ENCODE measurements at places on chromosomes 4 and X. TPM values are rescaled to one million over a fixed set of nuclear protein-coding genes. Genes with fewer than 3 reads are reported as not detected.

Gene IL3RA
- polyA plus RNA-seq: not detected

Gene CENPE
- polyA plus RNA-seq: 1.8 TPM

Gene NDNF
- polyA plus RNA-seq: 4.3 TPM

Gene ZAR1
- polyA plus RNA-seq: 0.88 TPM

Gene HTN3
- polyA plus RNA-seq: not detected

Gene DNAAF6
- not detected for polyA plus RNA-seq

Gene TDO2
- not detected for polyA plus RNA-seq

Gene TAF9B
- polyA plus RNA-seq: 38.5 TPM

Gene RHOXF1
- 1.6 TPM for polyA plus RNA-seq

Gene AP1S2
- polyA plus RNA-seq: 160 TPM

Gene GPM6B
- polyA plus RNA-seq: 212 TPM

Gene TMLHE
- polyA plus RNA-seq: 3.8 TPM

Gene MAGEC1
- polyA plus RNA-seq: not detected

Gene LINC00632
- 13.8 TPM for polyA plus RNA-seq

Gene CPZ
- not detected for polyA plus RNA-seq

Gene PPARGC1A
- polyA plus RNA-seq: 7.0 TPM

Gene FATE1
- not detected for polyA plus RNA-seq

Gene MAGEB1
- not detected for polyA plus RNA-seq

Gene PRRG1
- 9.1 TPM for polyA plus RNA-seq

Gene ARHGEF6
- polyA plus RNA-seq: 1.4 TPM

Gene VCX3A
- polyA plus RNA-seq: 0.87 TPM

Gene KIT
- 1.1 TPM for polyA plus RNA-seq

Gene NUP62CL
- polyA plus RNA-seq: 3.4 TPM

Measured in neural cell (in vitro differentiated cells).